ENCODE measurements at places on chromosomes 4 and X.
A peak's percentile ranks its signal among the peaks of the same experiment; 100 is the strongest.

GRCh38 chrX:9573282-9574106, 108.6 kb downstream of the TBL1X start:
- DNase-seq = no peak

- no peak for DNase-seq
These were observed 103.9 kb downstream of the MMRN1 start for GRCh38 chr4:89998469-89999011.

DNA sequence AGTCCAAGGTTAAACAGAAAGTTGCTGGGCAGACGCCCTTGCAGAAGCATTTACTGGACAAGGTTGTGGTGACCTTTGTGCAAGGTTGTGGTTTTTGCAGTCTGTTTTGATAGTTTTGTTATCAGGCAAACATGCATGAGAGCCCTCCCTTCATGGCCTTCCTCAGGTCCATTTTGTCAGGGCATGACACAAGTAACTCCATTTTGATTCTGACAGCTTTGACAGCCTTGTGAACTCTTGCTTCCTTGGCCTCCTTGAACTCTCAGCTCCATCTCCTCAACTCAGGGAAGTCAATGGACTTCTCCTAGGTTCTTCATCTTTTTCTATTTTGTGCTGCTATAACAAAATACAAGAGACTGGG, 97.7 kb downstream of the CEP44 start:
- no peak for DNase-seq

- no peak for DNase-seq
These were observed 367.6 kb downstream of the PPP3CA start for GRCh38 chr4:100979736-100980135.

GRCh38 chr4:187010052-187010451, 286.4 kb upstream of the FAT1 start:
- DNase-seq = no peak

GRCh38 chr4:70713453-70714078, 8.2 kb upstream of the RUFY3 start:
- DNase-seq = no peak

GRCh38 chr4:94534401-94535312, 82.9 kb downstream of the PDLIM5 start:
- no peak for DNase-seq

DNA sequence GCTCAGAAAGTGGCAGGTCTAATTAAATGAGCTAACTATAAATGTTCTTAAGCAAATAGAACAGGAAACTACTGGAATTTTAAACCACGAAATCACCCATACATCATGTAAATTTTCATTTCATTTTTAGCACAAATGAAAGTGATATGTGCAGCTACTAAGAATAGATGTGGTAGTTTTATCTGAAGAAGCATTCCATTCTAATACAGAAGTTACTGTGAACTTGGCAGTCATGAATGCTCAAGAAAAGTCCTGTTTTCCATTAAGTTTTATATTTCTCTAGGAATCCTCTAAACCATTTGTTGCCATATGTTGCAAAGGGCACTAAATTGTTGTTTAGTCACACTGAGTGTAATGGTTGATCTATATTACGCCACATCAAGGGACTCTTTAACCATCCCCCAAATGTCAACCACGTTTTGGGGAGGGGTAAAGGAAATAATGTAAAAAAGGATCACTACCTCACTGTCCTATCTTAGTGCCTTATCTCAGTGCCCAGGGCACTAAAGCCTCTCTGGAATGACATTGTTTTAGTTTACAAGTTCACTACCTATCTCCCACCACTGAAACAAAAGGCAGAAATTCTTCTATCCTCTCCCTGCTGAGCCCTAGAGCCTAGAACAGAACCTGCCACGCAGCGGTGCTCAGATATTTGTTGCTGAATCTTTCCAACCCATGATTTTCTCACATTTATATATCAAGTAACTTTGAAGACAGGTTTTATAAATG, 118.0 kb downstream of the SHISA3 start:
- DNase-seq = no peak

DNA sequence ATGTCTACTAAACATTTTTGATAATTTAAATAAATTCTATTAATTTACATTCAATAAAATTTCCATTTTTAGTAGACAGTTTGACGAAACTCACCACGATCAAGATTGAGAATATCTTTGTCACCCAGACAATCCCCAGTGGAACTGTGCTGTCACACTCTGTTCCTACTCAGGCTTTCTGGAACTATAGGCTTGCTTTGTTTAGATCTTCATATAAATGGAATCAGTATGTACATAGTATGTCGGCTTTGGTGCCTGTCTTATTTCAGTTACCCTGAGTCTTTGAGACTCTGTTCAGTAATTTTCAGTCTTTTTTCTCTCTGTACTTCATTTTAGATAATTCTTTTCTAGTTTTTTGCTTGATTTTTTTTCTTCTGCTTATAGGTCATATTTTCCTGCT, 163.5 kb upstream of the EMCN start:
- no peak for DNase-seq

GRCh38 chr4:145709336-145709735, 29.4 kb downstream of the C4orf51 start:
- DNase-seq = no peak

- DNase-seq = no peak
These were observed 35.9 kb upstream of the LRAT start for GRCh38 chr4:154707877-154708276.

GRCh38 chr4:75714011-75714410, 10.4 kb upstream of the USO1 start:
- DNase-seq = no peak

- DNase-seq = no peak
These were observed 82.4 kb upstream of the NDP start for GRCh38 chrX:44055638-44056037.

DNA sequence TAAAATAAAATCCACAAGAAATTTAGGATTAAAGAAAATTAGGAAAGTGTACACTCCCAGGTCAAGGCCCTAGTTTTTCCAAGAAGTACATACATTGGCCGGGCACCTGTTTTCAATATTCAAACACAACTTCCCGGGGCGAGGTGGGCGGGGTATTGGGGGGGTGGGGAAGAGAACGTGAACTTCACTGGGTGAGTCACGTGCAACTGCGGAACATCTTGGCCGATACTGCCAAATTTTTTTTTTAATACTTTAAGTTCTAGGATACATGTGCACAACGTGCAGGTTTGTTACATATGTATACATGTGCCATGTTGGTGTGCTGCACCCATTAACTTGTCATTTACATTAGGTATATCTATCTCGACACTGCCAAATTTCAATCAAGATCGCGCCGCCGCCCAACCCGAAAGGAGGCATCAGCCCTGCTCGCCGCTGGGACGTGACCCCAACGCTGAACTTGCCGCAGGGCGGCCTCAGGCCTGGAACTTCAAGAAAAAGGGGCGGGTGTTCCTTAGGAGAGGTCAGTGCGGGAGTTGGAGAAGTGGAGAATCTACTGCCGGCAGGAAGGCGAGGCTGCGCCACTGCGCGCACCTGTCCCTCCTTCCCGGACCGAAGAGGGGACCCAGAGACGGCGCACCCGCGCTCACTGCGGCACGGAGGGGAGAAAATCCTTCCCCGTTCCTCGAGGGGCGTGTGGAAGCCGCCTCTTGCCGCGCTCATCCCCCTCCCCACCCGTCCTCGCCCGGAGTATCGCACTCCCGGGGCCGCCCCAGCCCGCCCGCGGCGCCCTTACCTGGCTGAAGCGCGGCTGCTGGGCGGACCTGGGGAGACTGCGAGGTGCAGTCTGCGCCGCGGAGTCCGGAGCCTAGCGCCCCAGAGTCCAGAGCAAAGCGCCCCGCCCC, at the start of gene TEC:
TSS of gene TEC (minus strand) at position 883 of the 905 bp plus-strand sequence. CDS start 41,224 bp downstream, outside the sequence.
- DNase-seq = peak; percentile 36

DNA sequence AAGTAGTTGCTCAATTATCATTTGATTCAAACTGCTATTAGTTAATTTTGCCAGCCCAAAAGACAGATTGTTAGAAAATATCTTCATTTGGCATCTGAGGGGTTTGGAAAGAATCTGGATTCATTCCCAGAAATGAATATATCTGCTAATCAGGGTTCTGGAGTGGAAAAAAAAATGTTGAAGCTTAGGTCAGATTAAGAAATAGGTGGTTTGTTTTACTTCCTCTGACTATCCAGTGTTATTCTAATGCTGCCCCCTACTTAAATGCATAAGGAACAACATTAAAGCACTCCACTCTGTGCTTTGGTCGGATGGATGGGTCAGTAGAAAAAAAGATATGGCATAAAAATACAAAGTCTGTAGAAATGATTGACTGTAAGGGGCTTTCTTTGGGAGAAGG, 89.0 kb downstream of the LUZP4 start:
- DNase-seq = no peak

DNA sequence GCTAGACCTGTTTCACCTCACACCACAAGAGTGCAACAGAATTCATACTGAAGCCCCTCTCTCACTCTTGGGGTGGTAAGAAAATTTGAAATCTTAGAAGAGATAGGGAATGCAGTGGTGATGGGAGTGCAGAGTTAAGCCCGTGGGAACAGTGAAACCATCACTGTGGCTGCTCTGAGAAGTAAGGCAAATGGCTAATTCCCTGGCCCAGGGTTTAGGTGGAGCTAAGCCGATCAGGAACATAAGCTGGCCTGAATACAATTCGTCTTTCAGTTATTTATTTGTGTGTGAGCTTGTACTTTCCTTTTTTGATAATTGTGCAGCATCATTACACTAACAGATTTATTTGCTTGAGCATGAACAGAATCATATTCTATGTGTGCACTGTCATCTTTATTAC, 1070.6 kb downstream of the STPG2 start:
- DNase-seq = no peak

- DNase-seq = no peak
These were observed 145.2 kb downstream of the PDHA2 start for GRCh38 chr4:95985051-95985450.

DNA sequence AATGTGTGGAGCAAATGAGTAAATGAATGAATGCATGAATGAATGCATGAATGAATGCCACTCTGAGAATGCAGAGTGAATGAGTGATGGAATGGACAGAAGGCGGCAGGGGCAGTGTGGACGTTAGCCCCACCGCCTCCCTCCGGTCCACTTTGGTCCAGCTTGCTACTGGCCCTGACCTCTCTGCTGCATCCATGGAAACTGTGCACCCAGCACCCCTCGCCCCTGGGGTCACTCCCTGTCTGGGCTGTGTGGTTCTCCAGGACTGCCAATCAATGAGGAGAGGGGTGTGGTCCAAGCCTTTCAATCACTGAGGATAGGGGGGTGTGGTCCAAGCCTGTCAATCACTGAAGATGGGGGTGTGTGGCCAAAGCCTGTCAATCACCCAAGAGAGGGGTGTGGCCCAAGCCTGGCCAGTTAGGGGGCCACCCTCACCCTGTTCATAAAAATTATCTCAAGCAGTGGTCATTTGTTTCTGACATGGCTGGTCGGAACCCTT, 39.2 kb upstream of the ASMTL start:
- peak; percentile 16 for DNase-seq

- DNase-seq = no peak
These were observed 115.1 kb upstream of the PCDH18 start for GRCh38 chr4:137647375-137647774.

GRCh38 chr4:110967936-110968335, 345.1 kb upstream of the PITX2 start:
- DNase-seq = no peak

DNA sequence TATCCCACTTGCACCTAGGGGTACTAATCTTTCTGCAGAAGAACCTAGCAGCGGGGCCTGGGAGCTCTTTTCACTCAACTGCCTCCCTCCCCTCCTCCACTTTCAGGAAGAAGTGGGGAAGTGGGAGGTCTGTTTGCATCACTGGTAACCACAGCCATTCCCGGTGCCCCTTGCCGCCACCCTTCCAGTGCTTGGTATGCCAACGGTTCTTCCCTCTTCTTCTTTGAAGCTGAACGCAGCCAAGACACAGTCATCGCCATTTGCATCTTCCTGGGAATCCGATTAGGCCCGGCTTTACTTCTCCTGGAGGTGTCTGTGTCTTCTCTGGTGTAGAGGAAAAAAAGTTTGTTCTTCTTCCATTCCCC, 47.2 kb upstream of the RBPJ start:
- DNase-seq = no peak

DNA sequence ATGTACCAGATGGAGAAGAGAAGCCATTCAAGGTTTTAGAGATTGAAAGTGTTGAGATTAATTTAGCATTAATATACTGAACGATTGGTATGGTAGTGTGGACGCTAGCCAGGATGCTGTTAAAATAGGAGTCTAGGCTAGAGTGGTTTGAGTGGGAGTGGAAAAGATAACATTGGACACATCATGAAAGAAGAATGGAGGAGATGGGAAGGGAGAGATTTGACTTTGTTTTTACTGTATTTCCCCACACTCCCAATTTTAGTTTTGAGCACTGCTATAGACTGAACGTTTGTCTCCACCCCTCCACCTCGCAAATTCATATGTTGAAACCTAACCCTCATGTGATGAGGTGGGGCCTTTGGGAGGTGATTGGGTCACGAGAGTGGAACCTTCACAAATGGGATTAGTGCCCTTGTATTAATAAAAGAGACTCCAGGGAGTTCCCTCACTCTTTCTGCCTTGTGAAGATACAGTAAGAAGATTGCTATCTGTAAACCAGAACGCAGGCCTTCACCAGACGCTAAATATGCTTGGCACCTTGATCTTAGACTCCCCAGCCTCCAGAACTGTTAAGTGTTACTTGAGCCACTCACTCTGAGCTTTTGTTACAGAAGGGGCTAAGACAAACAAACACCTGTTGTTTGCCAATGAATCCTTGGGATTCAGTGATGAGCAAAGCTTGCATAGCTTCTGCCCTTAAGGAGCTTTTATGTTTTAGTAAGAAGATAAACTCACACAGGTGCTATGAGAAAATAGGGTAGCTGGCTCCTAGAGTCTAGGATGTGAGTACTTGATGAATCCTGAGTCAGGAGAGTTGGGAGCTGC, 25.8 kb downstream of the USP9X start:
- DNase-seq = no peak

- no peak for DNase-seq
These were observed 4.5 kb downstream of the CBR4 start for GRCh38 chr4:169005453-169006099.

DNA sequence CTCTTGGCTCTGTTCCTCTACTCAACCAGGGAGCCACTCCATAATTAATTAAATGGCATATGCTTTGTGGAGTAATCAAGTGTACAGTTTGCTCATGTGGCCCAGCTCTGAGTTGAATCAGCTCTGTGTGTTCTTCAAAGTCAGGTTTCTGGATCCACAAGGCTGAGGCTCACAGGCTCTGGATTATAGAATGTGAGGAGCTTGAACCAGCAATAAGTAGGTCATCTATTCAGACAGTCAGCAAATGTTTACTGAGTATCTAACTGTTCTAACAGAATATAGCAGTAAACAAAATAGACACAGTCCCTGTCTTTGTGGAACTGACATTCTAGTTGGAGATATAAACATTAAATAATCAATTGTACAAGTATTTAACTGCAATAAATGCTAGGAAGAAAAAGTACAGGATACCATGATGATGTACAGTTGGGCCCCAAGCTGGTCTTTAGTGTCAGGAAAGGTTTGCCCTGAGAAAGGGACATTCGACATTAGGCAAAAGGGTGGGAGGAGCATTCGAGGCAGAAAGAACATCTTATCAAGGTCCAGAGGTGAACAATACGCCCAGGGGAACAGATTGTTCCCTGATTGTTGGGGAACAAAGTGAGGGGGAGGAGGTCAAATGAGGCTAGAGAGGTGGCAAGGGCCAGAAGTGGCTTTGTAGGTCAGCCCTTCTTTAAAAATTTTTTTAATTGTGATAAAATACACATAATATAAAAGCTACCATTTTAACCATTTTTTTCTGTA, 20.5 kb upstream of the TSR2 start:
- no peak for DNase-seq

All from HuH-7.5 (cell line).